DMS53 (cell line): ENCODE measurements at places on chromosomes 2 and 18.

- no peak for DNase-seq
These were observed 103.6 kb upstream of the CDH19 start for GRCh38 chr18:66707473-66707872.

- peak; percentile 86 for DNase-seq
These were observed 25.7 kb downstream of the NPPC start for GRCh38 chr2:231900486-231900942.

DNA sequence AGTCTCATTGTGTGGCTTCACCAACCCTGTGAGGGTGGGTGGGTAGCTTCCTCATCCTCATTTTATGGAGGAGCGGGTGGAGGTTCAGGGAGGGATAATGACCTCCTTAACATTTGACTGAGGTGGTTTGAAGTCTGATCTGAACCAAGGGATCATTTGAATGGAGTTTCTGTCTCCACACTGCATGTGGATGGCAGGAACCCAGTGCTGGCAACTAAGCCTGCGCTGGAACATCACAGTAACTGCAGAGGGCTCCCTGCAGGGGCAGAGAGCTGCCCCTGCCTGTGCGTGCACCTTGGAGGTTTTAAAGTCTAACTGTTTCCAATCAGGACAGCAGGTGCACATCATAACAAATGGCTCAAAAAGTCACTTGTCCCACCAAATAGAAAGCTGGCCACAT, 3.3 kb downstream of the AGAP1 start:
- DNase-seq, result no peak

DNA sequence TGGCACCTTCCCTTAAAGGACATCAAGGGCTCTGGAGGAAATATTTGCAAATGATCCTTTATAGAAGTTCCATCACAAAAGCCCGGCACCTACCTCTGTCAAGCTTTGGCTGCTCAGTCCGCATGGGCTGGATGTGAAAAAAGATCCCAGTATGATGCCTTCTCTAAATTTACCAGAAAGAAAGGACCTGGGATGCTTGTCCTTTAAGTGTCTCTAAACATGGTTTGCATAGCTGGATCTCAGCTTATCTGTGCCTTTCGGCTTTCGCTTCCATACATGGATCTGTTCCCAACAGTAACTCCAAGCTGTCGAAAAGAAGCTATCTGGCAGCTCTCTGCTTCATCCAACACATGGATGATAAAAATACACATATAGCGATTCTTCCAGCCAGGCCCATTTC, 60.4 kb upstream of the SLC8A1 start:
- no peak for DNase-seq

- DNase-seq, result no peak
These were observed 243.8 kb downstream of the CELF4 start for GRCh38 chr18:37321582-37322491.
